Epithelial cell of proximal tubule (primary cell): ENCODE measurements at places on chromosomes 7 and 10. TPM values are rescaled to one million over a fixed set of nuclear protein-coding genes. Genes with fewer than 3 reads are reported as not detected.

CDH23 gene
- total RNA-seq, result under 0.01 TPM in 1 of 2 replicates, not detected in the other

DNA sequence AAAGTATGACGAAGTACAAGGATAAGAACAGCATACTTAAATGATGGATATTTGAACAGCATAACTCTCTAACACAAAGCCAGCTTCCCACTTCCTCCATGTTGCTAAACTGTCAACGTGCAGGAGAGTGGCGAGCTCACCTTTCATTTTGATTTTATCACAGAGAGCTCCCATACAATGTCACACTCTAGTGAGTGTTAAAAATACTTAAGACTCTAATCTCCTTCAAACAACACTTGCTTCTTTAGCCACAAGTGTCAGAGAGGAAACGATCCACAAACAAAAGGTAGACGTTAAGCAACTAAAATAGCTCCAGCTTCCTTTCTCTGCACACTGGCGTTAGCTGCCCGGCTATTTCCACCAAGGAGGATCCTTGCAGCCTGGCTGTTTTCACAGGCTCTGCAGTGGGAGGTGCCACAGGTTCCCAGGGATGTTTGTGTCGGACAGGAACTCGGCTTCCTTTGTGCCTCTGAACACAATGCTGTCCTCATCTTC lies 194.6 kb downstream of the COBL start:
- DNase-seq, result no peak

- DNase-seq, result no peak
Measured at GRCh38 chr10:117501460-117502035, 41.0 kb upstream of the EMX2 start.

DNA sequence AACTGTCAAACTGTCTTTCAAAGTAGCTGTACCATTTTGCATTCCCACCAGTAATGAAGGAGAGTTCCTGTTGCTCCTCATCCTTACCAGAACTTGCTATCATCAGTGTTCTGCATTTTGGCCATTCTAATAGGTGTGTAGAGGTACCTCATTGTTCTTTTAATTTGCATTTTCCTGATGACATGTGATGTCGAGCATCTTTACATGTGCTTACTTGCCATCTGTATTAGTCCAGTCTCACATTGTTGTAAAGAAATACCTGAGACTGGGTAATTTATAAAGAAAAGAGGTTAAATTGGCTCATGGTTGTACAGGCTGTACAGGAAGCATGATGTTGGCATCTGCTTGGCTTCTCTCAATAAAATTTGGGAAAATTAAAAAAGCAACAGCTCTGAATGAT lies 38.7 kb upstream of the EEPD1 start:
- no peak for DNase-seq

GRCh38 chr7:81267508-81267907 lies 348.7 kb upstream of the SEMA3C start:
- no peak for DNase-seq

DNA sequence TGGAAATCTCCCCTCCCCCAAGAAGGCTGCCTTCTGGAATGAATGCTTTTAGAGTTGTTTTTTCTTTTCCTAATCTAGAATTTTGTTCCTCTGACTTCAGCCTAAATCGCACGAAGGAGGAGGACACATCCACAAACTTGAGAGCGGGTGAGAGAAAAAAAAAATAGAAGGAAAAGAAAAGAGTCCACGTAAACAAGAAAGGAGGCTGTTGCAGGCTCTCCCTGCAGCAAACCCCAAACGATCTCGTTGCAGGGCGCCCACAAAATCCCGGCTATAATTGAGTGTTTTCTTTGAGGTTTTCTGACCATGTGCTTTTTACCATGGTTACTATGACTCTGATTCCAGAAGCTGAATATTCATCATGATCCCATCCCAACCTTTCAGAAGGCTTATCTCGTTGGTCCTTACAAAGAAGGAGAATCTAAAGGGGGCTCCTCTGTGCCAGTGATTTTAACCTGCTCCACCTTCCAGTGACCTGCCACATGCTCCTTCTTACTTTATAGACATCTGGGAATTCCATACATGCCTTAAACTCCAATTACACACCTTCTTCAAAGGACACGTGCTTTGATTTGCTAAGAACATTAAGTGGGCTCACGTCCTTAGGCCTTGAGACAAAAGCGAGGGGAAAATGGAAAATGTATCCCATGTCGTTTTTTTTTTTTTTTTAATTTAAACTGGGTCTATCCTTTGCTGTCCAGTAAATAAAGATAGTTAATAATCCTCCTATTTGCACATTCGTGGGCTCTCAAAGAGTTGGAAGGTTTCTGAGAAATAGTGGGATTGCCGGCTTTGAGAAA lies 5.8 kb downstream of the TWIST1 start:
- no peak for DNase-seq

DNA sequence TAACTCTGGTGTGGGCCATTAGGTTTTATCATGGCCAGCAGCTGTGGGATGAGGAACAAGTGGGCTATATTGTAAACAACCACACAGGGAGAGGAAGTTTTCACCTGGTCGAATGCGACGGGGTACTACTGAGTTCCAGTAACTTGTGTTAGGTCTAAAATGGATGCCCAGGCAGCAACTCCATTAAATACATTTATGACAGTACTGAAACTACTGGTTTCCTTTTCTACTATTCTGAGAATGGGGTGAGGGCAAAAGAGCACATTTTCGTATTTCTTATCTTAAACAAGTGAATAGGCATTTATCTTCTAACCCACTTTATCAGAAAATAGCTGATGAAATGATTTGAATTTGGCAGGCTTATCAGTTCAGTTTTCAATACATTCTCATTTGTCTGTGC lies 109.7 kb downstream of the C1GALT1 start:
- no peak for DNase-seq

DNA sequence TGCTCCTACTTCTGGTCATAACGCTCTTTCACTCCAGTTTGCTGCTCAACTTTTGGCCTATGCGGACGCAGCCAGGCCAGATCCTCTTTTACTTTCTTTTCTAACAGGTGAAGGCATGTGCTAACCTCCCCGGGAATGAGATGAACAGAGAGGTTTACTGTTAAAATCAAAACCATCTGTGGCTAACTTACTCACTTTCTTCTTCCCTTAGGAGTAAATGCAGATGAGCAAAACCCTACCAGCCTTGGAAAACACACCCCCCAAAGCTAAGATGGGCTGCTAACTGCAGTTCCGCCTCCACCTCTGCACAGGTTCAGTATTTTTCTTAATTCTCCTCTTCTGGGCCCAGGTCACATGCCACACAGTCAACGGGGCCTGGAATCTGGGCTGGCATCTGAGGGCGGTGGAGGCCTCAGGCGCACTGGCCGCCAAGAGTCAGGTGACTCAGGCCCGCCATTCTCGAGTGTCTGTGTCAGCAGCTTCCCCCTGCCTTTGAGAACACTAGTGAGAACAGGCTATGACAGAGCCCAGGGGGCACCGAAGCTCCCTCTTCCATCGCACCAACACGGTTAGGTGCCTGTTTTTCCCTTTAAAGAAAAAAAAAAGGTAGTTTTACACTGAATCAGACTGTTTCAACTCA lies 11.1 kb downstream of the FAM53B start:
- no peak for DNase-seq
